ENCODE measurements at places on chromosomes 1 and 21.

DNA sequence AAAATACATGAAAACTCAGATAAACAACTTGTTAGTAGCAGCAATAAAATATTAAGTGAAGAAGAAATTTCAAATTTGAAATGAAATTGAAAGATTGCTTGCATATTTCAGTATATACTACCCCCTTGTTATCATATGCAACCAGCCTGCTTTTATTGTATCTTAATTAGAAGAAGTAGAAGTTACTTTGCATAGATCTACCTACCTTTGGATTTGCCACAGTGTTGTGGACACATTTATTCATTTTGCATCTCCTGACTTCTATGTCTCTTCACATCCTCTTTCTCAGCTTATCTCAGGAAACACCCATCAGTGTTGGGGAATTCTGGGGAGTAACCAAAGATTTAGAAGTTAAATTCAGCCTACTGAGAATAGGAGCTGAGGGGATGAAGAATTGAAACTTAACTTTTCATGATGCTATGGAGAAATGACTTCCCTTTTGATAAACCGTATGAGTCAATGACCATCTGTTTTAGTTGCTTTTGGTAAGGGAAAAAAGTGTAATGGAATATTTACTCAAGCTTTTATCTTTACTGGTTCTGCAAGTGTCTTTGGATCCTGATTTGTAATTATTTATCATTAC is 96.9 kb downstream of the RGL1 start:
- no peak for DNase-seq

- DNase-seq: no peak
Measured at GRCh38 chr21:42505090-42505726, 8.4 kb upstream of the SLC37A1 start.

GRCh38 chr1:201906336-201906735 is 17.6 kb downstream of the SHISA4 start:
- DNase-seq: no peak

DNA sequence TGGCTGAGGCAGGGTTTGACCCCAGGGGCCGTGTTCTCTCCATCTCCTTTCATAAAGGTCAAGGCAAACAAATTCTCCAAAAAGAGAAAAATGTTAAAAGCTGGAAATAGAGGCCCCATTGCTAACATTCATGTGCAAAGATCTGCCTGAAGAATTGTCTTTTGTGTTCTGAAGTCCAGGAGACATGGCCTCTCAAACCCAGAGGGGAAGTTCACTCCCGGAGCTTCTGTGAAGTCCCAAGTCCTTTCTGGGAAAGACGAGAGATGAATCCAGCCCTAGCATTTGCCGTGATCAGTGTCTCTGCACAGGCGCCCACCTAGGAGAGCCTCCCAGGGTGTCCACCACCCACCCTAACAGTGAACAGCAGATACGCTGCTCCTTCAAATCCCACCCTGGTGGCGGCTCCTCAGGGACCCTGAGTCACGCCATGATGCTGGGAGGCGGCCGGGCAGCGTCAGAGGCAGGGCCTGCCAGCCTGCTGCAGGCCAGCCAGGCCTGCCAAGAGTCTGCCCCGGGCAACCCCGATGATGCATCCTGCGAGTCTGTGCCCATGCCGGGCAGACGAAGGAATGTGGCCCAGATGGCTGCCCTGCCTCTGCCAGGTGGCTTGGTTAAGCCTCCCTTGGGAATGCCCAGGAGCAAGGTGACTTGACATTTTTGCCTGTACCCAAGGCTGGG is 5.2 kb upstream of the C2CD2 start:
- DNase-seq: no peak

DNA sequence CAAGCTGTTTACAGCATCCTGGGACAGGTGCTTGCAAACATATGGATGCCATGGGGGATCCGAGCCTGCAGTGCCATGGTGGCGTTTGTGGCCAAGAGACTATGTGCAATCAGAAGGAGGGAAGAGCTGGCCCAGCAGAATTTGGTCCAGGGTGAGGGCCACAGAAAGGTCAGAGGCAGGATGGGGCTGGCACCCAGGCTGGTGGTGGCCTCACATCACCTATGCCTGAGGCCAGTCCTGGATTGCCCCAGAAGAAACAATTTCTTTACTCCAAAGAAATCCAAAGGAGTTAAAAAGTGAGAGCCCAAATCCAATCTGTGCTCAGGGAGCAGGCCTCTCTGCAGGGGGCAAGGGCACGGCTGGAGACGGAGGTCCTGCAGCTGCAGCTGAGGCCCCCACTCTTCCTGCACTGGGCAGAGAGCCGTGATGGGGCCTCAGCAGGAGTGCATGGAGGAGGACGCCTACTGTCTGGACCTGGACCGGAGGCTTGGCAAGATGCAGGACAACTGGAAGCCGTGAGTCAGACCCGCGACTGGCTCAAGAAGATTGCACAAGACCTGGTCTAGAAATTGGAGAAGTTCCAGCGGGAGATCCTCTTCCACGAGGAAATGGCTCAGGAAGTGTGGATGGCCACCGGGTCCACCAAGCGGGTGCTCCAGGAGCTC is 163.5 kb downstream of the RYR2 start:
- DNase-seq: no peak

DNA sequence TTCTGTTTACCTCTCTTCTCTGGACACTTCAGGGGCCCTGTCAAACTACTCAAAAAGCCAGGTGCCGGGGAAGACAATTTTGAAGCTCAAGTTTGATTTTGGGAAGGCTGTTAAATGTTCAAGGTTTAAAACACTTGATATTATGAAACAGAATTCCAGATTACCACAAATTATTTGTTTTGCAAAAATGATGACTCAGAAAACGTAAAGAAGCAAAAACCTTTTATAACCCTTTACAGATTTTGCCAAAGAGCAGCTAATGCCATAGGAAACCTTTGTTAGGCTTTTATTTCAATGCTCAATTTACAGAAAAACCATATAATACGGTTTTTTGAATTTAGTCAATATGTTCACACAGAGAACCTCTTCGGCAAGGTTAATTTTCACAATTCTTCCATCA is 593.4 kb upstream of the ZP4 start:
- no peak for DNase-seq

GRCh38 chr21:42413500-42413899 is 9.8 kb downstream of the UBASH3A start:
- DNase-seq: no peak

DNA sequence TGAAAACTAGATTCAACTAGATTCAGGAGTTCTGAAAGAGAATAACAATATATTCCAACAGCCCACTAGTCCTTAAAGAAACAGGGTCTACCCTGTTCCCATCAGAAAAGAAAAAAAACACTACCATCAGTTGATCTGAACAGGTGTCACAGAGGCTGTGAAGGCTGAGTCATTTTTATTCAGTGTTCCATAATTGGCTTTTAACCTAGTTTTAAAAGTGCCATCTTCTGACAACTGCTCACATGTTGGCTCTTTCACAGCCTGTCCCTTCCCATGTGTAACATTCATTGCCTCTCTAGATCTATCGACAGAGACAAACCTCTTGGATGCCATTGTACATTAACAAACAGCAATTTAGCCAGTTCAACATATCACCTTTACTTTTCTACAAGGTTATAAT is 243.7 kb downstream of the TBX15 start:
- DNase-seq: no peak

GRCh38 chr21:45187646-45188045 is 100.0 kb downstream of the POFUT2 start:
- DNase-seq: no peak

GRCh38 chr1:14945132-14946010 is 208.2 kb upstream of the TMEM51 start:
- no peak for DNase-seq

GRCh38 chr1:43518935-43519686 is 11.6 kb upstream of the PTPRF start:
- DNase-seq: no peak

- no peak for DNase-seq
Measured at GRCh38 chr1:241020851-241021697, 335.9 kb downstream of the RGS7 start.

GRCh38 chr21:35377505-35378090 is 328.5 kb upstream of the RUNX1 start:
- DNase-seq: no peak

GRCh38 chr1:29708796-29709703 is 472.7 kb downstream of the PTPRU start:
- peak; percentile 53 for DNase-seq

DNA sequence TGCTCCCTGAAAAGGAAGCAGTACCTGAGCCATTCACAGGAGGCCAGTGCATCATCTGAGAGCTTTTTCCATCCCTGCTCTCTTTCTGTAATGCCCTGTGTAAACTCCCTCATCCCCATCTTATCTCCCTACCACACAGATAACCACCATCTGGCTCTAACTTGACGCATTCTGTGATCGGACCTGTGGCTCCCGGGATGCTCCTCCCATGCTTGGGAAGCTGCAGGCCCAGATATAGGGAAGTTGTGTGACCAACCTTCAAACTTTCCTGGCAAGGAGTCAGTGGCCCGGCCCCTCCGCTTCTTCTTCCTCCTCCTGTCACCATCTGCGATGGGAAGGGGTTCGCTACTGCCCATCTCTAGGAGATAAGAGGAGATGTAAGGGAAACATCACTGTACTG is 21.1 kb downstream of the MKNK1 start:
- DNase-seq: no peak

DNA sequence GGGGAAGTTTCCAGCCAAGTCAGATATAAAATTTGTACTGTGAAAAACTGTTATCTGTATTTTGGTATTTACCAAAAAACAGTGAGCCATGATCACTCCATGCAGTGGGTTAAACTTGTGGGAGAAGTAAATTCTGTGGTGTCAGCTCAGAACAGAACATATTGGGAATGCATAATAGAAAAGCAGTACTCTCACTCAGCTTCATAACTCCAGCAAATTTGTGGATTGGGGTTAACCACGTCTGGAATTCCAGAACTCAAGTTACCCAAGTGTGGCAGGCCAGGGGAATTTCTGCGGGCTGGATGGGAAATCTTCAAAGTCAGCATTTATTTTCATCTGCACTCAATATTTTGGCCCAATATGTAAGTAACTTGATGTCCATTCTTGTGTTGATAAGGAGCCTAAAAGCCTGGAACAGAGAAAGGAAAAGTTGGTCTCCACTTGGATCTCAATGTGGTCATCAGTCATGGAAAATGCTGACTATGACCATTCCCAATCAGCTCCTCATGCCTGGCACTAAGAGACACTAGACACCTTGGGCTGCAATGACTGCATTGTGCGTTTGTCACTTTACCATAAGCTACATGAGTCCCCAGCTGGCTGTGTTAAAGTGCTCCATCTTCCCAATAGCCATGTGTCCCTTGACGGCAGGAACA is 39.1 kb upstream of the ENAH start:
- no peak for DNase-seq

- DNase-seq: no peak
Measured at GRCh38 chr1:78493451-78493850, 2.7 kb downstream of the PTGFR start.

DNA sequence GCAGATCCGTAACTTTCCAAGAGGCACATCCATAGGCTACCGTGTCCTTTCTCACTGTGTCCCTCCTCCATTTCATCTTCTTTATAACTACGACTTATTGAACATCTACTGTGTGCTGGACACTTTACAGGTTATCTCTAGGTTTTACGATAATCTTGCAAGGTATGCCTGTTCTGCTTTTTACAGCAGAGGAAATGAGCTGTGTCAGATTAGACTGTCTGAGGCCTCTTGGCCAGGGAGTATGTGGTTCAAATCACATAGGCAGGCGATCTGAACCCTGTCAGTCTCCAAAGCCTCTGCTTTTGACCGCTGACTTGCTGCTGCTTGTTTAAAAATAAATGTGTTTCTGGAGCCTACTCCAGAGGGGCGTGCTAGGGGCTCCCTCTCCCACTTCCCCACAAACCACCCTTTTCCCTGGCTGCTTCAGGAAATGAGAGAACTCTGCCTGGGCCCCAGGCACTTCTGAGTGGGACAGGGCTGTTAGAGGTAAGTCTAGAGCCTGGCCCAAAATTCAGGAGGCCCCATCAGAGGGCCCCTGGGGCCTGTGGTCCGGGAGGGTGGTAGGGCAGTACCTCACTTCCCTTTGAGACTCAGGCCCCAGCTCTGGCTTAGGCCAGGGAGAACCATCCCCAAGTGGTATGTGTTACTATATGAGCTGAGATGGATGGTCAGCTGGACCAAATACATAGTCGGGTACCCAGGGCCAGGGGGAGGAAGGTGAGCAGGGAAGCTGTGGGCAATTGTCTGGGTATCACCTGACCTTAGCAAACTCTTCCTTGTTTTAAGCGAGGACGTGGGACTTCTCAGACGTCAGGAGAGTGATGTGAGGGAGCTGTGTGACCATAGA is 4.4 kb downstream of the PSEN2 start:
- no peak for DNase-seq

DNA sequence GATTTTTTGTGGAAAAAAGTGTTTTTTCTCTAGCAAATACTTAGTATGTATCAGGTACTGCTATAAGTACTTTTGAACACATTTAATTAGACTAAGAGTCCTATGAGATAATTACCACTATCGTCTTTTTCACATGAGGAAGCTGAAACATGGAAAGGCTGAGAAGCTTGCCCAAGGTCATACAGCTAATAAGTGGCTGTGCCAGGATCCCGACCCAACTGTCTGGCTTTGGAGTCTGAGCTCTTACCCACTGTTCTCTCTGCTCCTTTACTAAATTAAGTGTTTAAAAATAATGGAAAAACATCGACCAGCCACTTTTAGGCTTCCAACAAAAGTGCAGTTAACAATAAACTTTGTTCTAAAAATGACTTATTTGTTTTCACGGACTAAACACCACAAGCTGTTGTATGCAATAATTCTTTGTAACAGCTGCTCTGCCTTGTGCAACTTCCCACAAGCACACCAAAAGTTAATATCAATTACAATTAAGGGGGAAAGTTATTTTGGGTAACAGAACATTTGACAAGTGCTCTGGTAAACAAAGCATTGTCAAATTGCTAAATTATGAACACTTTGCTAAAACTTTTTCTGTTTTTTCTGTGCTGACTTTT is 75.7 kb downstream of the CRB1 start:
- no peak for DNase-seq

- no peak for DNase-seq
Measured at GRCh38 chr1:185398022-185398421, 81.0 kb upstream of the IVNS1ABP start.

DNA sequence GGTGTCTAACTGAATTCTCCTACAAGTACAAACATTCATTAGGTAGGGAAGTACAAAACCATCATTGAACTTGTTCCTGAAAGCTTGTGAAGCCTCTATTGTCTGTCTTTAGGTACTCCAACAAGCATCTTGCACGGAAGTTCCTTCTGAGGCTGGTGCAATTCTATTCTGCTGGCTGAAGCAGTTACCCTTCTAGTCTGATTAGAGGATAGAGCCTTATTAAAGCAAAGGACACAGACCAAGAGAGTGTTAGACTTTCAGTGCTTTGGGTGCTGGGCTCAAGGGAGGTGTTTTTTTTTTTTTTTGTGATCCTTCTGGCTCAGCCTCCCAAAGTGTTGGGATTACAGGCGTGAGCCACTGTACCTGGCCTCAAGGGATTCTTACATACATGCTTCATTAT is 43.8 kb downstream of the HHAT start:
- DNase-seq: no peak

DNA sequence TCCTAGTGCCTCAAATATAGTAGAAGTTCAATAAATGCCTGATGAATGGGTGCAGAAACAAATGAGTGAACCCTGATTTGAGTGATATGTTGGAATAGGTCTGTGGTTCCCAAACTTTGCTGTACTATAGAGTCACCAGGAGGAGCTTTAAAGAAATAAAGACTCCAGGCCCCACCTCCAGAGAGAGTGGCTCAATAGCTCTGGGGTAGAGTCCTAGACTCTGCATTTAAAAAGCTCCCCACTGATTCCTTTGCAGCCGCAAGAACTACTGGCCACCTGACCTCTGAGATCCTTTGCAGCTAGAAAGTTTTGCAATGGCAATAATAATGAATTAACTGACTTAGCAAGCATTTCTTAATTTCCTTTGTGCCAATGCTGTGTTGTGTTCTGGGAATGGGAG is 20.9 kb downstream of the TCHHL1 start:
- DNase-seq: no peak
